ENCODE measurements at places on chromosomes 2 and 18.

GRCh38 chr2:21694079-21694878 is 570.5 kb downstream of the TDRD15 start:
- no peak for DNase-seq

- no peak for DNase-seq
These were observed 214.8 kb downstream of the MTX2 start for GRCh38 chr2:176483901-176484568.

- peak; percentile 38 for DNase-seq
These were observed at the start of gene ANKRD29 for GRCh38 chr18:23662309-23663263. TSS of gene ANKRD29 (minus strand) at chr18:23662911. CDS start at chr18:23662730, 181 bp downstream.

DNA sequence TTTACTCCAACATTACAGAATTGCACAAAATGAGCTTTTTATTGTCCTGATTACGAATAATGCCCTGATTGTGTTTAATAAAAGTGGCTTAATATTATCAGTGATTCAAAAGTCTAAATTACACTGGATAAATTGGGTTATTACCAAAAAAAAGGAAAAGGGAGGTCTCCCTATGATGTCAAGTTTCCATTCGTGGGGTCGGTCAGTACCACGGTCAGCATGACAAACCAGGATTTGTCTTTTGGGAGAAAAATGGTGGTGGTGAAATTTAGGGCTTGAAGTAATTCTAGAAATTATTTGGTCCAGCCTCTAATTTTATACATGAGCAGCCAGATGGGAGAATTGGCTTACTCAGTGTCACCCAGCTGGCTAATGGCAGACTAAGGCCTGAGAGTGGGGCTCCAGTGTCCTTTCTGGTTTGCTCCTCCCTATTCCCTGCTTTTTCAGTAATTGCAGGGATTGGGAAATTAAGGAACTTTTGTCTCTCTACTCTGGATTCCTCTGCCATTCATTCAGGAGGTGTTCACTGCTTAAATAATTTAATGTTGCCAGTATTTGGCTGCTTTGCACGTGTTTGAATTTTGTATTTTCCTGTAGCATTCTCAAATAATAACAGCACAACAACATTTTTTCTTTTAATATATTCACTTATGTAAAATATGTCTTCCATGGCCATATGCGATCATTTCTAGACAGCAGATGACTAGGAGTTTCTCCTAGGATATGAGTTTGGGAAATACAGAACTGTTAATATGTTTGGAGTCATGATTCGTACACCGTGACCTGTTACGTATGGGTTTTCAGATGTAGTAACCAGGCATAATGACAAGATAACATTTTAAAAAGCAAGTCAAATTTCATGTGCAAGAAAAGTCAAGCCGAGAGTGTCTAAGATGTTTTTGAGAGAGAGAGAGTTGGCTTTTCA is 128.9 kb upstream of the NOSTRIN start:
- no peak for DNase-seq

DNA sequence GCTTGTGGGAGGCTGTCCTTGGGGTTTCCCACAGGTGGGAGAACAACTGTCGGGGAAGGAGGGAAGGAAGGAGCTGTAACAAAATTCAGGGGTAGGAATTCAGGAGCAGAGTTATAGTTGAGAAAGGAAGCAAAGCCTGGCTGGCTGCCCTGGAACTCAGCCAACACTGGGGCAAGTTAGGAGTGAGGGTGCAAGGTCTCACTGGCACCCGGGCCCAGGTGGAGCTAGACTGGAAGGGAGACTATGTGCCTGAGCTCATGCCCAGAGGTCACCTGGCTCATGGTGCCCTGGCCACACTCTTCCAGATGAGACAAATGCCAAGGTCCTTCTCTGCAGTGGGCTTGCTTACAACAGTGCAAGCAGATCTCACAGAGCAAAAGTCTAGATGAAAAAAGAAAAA is 75.6 kb upstream of the ARHGAP28 start:
- DNase-seq = no peak

DNA sequence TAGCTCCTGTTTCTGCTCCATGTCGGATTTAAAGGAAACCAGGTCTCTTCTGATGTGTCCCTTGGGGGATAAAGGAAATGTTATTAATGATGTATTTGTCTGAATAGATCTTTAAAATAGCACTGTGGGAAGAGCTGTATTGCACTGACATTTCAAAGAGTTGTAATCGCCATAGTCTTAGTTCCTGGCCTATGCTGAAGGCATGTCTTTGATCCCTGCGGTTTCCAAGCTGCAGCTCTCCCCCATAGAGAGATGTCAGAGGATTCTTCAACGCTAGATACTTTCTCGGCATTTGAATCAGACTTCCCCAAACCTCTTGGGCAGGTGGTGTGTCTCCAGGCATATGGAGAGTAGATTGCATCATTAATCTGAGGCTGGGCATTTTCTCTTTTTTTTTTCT is 40.4 kb downstream of the NAT8 start:
- DNase-seq = no peak

DNA sequence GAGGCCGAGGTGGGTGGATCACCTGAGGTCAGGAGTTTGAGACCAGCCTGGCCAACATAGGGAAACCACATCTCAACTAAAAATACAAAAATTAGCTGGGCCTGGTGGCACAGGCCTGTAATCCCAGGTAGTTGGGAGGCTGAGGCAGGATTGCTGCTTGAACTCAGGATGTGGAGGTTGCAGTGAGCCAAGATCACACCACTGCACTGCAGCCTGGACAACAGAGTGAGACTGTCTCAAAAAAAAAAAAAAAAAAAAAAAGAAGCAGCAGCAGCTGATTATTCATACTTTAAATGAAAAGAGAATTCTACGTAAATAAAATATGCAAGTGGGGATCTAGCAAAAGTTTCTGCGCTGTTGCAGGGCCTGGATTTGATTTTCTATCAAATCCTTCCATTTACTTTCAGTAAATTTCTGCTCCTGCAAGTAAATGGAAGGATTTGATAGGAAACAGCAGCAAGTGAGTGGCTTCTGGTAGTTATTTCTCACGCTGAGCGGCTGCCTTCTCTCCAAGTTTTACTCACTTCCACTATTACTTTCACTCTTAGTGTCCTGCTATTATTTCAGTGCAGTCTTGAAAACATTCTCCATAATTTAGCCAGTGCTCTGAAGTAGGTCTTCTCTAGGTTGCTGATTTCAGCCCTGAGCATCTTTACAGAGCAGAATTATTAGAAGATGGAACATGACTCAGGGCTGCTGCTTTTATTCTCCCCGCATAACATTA is 68.4 kb downstream of the SLC16A14 start:
- no peak for DNase-seq

DNA sequence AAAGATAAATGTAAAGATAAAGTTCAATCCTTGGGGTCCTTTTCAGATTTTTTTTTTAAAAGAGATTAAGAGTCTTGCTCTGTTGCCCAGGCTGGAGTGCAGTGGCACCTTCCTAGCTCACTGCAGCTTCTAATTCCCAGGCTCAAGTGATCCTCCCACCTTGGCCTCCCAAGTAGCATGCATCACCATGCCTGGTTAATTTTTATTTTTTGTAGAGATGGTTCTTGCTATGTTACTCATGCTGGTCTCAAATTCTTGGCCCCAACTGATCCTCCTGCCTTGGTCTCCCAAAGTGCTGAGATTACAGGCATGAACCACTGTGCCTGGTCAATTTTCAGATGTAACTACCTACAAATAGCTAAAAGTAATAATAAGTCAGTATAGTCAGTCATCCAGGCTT is 21.1 kb downstream of the NFE2L2 start:
- DNase-seq = no peak

DNA sequence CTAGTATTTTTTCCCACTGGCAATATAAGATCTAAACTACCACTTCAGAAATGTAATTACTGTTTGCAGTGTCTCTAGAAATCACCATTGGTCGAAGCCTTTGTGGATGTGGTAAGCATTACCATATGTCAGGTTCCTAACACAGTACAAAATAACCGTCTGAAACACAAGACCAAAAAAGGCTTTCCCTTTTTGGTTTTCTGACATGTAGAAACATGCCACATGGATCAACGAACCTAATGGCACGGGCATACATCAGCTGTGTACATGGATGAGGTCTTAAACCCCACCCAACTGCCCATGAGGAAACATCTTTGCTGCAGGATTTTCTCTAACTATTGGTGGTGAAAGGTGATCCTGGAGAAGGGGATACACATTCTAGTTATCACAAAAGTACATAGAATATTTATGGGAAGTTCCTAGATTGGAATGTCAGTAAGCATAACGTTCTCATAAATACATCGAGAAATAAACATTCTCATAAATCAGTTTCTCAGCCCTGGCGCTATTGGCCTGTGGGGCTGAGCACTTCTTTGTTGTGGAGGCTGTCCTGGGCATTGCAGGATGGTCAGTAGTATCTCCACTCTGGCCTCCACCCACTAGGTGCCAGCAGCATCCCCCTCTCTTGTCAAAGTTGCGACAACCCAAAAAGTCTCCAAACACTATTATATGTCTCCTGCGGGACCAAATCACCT is 9.0 kb downstream of the VIT start:
- no peak for DNase-seq

GRCh38 chr18:74147779-74148542 is at the start of the genes FBXO15 and TIMM21:
TSS of gene FBXO15 (minus strand) at chr18:74147834. CDS start at chr18:74147785, 49 bp downstream.
TSS of gene TIMM21 (plus strand) at chr18:74148523. CDS start at chr18:74148809, 286 bp downstream.
- DNase-seq = peak; percentile 89

DNA sequence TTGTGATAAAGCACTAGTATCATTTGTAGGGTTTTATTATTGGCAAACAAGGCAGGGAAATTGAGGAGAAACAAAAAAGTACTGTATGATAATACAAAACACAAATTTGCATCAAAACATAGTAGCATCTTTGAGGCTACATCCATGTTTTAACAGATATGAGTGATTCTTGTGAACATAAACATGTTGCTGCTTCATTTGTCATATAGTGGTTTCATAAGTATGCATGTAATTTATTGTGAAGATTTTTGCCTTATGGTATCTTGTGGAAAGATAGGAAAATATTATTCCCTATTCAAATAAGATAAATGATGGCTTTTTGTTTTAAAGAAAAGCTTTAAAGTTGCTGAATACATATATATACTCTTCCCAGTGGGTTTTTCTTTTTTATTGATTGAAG is 60.3 kb downstream of the VRK2 start:
- no peak for DNase-seq

- DNase-seq = no peak
These were observed 222.0 kb downstream of the LDLRAD4 start for GRCh38 chr18:13440277-13441248.

DNA sequence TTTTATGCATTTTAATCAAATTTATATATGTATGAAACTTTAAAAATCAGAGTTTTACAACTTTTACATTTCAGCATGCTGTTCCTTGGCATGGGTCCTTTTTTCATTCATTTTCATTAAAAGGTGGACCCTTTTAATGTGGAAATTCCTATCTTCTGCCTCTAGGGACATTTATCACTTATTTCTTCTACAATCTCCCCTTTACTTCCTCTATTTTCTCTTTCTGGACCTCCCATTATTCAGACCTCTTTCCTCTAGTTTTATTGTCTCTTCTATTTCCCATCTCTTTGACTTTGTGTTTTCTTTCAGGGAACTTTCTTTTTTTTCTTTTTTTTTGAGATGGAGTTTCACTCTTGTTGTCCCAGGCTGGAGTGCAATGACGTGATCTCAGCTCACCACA is 5.7 kb downstream of the PROC start:
- DNase-seq = no peak

- DNase-seq = no peak
These were observed 36.8 kb upstream of the LCLAT1 start for GRCh38 chr2:30410217-30410616.

DNA sequence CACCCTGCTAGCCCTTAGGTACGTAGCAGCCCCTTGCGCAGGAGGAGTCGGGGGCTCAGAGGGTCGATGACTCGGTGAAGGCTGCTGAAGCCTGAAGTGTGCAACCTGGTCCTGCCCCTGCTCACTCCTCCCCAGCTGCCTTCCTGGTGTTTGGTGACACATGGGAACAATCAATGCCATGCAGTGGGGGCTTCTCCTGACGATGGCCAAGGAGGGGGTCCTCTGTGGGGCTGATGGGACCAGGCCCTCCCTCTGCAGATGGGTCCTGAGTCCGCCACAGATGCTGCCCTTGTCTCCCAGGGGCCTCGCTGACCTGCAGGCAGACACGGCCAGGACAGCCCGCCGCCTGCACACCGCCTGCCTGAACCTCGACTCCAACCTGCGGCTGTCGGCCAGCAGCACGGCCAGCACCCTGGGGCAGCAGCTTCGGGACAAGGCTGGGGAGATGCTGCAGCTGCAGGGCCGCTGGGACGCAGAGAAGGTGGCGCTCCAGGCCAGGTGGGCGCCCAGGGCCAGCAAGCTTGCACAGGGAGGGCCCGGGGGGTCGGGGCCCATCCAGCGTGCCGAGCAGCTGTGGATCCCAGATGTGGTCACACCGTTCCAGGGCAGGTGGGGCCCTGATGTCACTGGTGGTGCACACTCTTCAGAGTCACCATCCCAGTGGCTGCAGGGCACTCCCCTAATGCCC is 24.6 kb downstream of the CROCC2 start:
- no peak for DNase-seq

GRCh38 chr2:198098918-198099317 is 294.5 kb downstream of the PLCL1 start:
- DNase-seq = no peak

GRCh38 chr2:150036622-150037021 is 449.0 kb upstream of the MMADHC start:
- no peak for DNase-seq

- DNase-seq = no peak
These were observed 198.2 kb downstream of the CD8B2 start for GRCh38 chr2:106685180-106685897.

GRCh38 chr2:14557916-14558315 is 74.6 kb upstream of the LRATD1 start:
- DNase-seq = no peak

- no peak for DNase-seq
These were observed 188.1 kb upstream of the ETAA1 start for GRCh38 chr2:67208887-67209500.

GRCh38 chr2:188449561-188449960 is 157.9 kb downstream of the GULP1 start:
- DNase-seq = no peak

DNA sequence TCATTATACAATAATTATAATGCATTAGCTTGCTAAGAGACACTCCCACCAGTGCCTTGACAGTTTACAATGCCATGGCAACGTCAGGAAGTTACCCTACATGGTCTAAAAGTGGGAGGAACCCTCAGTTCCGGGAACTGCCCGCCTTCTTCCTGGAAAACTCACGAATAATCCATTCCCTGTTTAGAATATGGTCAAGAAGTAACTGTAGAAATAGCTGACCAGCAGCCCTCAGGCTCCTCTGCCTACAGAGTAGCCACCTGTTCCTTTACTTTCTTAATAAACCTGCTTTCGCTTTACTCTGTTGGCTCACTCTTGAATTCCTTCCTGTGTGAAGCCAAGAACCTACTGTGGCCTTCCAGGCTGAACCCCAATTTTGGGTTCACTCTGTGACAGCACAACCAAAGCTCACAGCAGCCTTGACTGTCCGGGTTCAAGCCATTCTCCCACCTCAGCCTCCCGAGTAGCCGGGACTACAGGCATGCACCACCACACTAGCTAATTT is 20.0 kb upstream of the PTPN2 start:
- no peak for DNase-seq

GRCh38 chr2:140011287-140011686 is 1231.1 kb upstream of the NXPH2 start:
- DNase-seq = no peak

Data from activated naive CD4-positive, alpha-beta T cell (primary cell).